ENCODE measurements at places on chromosomes 12 and 14.

GRCh38 chr12:69239352-69239921, at the start of gene CPSF6:
Gene CPSF6 (plus strand): TSS chr12:69239569. CDS start chr12:69239647, 78 bp downstream.
- peak; percentile 12 for DNase-seq

- DNase-seq: no peak
Measured at GRCh38 chr12:107894589-107894988, 120.1 kb downstream of the ASCL4 start.

GRCh38 chr12:3507361-3507760, 16.4 kb downstream of the PRMT8 start:
- DNase-seq: no peak

DNA sequence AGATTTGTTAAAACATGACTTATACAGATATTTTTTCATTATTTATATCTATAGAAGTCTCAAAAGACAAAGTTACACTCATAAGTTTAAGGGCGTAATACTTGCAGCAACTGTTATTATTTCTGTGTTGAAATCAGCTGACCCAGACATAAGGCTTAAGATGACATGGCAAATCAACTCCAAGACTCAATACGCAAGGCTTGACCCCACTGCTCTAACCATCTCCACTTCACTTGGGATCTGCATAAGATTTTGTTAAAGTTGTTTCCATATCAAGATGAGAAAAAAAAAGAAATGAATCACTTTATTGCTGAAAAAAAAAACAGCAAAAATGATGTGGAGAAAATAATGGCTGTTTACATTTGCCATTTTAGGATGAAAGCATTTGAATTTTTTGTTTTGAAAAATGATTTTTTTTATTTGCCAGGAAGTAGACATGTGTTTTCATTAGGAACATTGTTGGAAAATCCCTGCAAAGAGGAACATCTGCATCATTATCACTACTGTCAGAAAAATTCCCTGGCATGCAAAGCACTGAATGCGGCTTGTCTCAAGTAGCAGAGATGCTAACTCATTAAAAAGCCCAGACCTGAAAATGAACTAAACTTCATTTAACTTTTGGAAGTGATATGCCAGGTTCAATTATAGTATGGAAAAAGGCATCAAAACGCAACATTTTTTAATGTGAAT, 73.5 kb downstream of the LIN7A start:
- no peak for DNase-seq

DNA sequence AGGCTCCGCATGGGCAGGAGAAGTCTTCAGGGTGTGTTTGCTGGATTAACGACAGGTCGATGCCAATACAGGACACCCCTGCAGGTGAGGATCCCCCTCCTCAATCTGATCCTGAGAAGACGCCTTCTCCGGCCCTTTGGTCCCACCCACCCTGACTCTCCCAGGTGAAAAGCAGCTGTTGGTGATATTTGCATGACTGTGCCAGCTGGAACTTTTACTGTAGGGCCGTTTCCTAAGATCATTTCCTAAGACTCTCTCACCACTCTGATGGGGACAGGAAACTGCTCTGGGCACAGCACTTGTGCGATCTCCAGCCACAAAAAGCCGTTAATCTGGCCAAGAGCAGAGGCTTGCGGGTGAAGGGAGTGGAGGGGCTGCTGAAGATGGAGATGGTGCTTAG, 16.8 kb upstream of the EIF5 start:
- no peak for DNase-seq

GRCh38 chr12:124756760-124757159, 106.9 kb downstream of the SCARB1 start:
- no peak for DNase-seq

GRCh38 chr12:57887631-57888408, 41.3 kb upstream of the CTDSP2 start:
- no peak for DNase-seq

DNA sequence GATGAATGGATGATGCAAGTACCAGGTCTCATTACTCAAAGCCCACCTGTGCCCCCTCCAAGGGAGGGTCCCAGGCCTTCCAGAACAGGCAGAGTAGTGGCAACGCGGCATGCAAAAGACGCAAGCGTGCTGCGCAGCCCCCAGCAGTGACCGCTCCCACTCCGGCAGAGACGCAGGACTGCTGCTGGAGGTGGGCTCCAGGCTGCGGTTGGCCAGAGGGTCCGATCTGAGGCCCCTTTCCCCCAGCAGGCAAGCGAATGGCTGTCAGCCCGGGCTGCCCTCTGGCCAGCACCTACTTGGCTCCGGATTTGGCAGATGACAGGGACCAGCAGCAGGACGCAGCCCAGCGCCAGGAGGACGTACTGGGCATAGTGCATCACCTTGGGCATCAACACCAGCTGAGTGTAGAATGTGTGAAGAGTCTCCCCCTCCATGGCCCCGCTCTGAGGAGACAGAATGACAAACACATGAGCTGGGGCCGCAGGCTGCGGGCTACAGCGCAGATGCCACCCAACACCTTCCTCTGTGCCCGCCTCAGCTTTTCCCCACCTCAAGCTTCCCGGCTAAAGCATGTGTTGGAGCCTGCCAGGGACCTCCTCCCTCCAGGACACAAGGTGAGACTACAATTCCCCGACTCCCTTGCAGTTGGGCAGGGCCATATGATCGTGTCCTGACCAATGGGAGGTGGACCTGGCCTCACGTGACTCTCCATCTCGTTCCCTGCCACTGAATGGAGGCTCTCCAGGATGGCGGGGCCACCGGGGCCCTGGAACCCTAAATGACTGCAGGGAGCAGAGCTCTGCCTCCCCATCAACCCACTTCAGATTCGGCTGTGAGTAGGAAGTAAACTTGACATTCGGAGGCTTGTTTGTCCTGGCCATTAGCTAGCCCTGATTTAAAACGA, 77.4 kb downstream of the SCARB1 start:
- no peak for DNase-seq

DNA sequence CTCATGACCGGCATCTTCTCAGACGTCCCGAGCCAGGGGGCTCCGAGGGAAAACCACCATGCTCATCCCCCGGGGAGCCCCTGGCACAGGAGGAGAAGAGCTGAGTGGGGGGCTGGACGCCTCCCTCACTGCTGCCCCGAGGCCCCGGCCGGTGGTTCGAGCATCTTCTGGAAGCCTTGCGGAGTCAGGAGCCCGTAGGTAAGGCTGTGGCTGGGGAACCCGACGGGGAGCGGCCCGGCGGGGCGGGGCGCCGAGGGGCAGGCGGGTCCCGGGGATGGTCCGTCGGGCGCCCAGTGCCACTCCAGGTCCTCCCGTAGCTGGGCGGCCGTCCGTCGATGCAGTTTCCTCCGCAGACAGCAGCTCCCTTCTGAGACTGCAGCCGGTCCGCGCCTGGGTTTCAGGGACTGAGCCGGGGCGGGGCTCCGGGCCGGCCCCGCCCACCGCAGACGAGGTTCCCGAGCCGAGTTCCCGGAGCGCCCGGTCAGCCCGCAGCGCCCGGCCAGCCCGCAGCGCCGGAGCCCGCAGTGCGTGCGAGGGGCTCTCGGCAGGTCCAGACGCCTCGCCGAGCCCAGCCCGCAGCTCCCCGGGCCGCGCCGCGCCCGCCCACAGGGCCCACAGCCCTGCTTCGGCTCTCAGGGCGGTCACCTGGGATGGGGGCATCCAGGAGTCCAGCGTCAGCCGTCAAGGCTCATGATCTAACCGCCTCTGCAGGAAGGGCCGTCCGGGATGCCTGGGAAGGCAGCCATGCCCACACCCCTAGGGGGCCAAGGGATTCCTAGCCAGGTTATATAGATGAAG, at the start of gene PGF:
PGF (minus strand) TSS at position 369 of the 798 bp plus-strand sequence; CDS start at position 14, 355 bp downstream.
- no peak for DNase-seq

DNA sequence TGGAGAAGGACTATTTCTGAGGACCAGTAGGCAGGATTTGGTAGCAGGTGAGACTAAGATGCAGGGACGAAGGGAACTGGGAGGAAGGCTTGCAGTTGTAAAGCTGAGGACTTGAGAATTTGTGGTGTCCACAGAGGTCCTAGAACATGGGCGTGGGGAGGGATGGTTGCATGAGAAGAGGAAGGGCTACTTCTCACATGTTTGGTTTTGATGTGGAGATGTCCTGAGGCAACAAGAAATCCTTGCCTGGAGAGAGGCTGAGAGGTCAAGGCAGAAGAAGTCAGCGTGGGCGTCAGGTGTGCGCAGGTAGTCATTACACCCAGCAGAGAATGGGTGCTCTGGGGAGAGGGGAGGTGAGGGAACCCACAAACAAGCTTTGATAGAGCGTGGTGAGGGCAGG, 5.7 kb upstream of the RABGGTA start:
- no peak for DNase-seq

- no peak for DNase-seq
Measured at GRCh38 chr14:101361451-101362433, 199.6 kb upstream of the DIO3 start.

DNA sequence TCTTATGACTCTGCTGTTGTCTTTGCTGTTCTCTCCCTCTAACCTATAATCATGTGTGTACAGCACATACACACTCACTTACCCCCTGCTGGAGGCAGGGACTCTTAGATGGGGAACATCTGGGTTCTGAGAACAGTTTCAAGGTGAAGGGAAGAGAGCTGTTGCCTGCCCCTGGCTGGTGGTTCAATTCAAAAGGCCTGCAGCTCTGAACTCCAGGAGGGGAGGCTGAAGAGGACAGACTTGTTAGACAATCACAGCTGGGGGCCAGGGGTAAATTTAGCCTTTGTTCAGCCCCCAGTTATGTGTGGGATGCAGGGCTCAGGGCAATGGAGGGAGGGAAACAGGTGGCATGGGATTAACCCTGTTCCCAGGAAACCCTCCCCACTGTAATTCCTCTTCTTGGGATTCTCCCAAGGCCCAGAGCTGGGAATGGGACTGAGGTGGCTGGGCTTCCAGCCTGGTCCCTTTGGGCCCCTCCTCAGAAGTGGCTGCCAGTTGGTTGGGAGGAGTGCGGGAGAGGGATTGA, 1.9 kb downstream of the MYL6B start:
- no peak for DNase-seq

DNA sequence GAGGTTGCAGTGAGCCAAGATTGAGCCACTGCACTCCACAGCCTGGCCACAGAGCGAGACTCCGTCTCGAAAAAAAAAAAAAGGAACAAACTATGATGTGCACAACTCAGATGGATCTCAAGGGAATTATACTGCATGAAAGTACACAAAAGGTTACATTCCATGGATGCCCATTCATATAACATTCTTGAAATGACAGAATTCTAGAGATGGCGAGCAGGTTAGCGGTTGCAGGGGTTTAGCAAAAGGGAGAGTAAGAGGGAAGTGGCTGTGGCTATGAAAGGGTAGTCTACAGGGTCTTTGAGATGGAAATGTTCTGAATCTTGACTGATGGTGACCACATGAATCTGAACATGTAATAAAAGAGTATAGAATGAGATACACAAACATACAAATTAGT, 49.7 kb downstream of the CKB start:
- no peak for DNase-seq

- no peak for DNase-seq
Measured at GRCh38 chr12:123490089-123490488, 32.1 kb downstream of the SNRNP35 start.

- no peak for DNase-seq
Measured at GRCh38 chr12:62692884-62693283, 226.3 kb downstream of the MON2 start.

GRCh38 chr12:93970900-93971688, 177.3 kb upstream of the PLXNC1 start:
- no peak for DNase-seq

GRCh38 chr12:38124247-38125012, 192.1 kb upstream of the ALG10B start:
- DNase-seq: no peak

GRCh38 chr12:13195250-13195649, 1.3 kb upstream of the EMP1 start:
- no peak for DNase-seq

GRCh38 chr12:19042221-19042620, 87.3 kb upstream of the PLEKHA5 start:
- DNase-seq: no peak

- no peak for DNase-seq
Measured at GRCh38 chr12:119989731-119990381, 820 bp downstream of the BICDL1 start.

DNA sequence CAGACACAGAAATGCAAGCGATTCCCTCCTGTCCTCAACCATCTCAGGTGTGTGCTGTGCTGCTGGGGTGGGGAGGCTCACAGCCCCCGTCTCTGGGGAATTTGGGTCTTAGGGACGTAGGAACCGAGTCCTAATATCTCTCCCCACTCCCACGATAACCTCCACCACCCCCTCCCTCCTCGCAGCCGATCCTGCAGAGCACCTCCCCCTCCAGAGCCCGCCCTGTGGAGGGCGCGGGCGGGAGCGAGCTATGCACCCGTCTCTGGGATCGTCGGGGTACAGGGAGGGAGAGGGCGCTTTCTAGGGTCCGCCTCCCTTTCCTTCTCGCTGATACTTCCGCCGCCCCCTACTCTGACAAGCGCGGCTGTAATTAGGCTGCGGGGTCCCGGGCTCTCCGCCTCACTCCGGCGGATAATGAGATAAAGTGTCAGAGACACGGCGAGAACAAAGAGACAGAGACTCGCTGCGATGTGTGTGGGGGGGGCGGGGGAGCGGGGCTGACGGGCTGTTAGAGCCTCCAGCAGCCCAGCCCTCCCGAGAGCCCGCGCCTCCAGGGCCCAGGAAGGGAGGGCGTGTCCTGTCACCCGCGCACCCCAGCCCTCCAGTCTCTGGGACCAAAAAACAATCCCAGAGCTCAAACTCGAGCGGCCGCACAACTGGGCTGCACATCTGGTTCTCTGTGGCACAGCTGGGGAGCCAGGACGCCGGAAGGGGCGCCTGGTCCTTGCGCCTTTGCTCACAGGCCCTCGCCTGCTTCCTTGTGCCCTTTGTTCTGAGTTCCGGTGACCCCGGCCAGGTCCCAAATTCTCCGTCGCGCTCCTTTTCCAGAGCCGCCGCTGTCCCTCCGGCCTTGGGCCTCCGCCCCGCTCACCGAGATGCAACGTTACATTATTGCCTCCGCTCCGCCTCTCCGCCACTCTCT, 8.7 kb downstream of the SHMT2 start:
- DNase-seq: no peak

DNA sequence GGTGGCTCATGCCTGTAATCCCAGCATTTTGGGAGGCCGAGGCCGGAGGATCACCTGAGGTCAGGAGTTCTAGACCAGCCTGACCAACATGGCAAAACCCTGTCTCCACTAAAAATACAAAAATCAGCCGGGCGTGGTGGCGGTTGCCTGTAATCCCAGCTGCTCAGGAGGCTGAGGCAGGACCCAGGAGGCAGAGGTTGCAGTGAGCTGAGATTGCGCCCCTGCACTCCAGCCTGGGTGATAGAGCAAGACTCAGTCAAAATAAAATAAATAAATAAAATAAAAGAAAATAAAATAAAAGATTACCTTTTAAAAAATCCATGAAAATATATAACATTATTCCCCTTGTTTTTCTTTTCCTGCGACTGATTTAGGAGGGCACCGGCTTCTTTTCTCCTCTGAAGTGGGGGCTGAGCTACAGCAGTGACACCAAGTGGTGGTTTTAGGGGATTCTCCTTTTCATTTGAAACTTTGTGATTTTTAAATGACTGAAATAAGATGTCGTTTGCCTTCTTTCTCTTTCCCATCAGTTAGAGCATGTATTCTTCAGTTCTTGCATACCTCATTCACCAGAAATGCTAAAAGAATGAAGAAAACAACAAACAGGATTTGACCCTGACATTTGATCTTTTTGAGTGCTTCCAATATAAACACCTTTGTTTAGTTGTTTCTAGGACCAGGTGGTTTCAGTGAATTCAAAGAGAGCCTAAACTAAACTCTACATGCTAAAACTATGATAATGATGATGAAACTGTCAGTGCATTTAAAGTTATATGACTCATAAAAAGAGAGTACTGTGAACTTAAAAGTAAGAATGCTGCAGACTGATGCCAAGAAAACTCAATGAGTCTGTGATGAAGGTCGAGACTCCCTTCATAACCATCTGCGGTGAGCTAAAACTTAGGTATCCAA, 22.6 kb upstream of the PKP2 start:
- DNase-seq: no peak

Measured in cortex of kidney (tissue), 1 donor.